ENCODE measurements at places on chromosomes 2 and 18.

DNA sequence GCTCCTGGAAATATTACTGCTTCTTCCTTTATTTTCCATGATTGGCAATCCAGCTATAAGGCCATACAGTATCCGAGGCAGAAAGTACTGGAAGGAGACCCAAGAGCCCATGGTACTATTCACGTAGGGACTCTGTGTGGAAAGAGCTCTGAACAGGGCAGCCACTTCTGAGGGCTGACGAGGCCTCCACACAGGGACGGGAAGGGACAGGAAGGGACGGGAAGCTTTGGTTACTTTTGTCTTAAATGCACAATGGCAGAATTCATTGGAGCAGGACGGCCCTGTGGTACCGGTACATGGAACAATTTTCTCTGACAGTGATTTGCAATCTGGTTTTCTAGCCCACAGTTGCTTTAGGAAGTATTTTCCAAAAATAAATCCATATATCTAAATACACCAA, 102.4 kb downstream of the MBP start:
- no peak for DNase-seq

- no peak for DNase-seq
These were observed 18.3 kb downstream of the GYPC start for GRCh38 chr2:126674075-126674744.

DNA sequence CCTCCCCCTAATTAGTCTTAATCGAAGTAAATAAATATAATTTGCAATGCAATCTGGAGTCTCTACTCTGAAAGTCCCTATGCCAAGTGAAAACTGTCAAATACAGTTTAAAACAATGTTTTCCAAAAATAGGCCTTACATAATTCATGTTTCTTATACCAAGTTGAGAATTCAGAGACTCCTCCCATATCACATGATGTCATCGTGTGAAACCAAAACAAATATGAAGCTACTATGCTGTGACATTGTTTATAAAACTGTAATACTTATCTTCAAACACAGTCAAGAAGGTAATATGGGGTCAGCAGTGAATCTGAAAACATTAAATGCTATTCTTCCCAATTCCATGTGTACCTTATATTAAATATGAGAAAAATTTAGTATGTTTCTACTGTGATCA, 940.2 kb upstream of the FANCL start:
- DNase-seq: no peak

- DNase-seq: no peak
These were observed 3.5 kb upstream of the NEURL3 start for GRCh38 chr2:96508521-96509113.

DNA sequence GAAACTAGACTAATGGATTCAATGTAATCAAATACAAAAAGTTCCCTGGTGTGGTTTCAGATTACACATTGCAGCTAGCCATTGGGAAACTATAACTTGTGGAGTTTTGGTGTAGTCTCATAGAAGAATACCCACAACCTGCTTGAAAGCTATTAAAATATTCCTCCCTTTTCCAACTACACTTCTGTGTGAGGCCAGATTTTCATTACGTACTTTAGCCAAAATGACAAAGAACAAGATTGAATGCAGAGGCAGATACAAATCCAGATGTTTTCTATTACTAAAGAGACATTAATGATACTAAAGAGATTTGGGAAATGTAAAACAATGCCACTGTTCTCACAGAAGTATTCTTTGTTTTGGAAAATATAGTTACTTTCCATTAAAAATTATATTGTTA, 128.7 kb upstream of the SLC35G4 start:
- DNase-seq: no peak
